NCI-H1436 treated with DMSO at 0.1 percent for 48 hours (cell line): ENCODE measurements at places on chromosomes 3 and 15.

- DNase-seq = no peak
Measured at GRCh38 chr3:64685331-64685799, 2.4 kb downstream of the ADAMTS9 start.

DNA sequence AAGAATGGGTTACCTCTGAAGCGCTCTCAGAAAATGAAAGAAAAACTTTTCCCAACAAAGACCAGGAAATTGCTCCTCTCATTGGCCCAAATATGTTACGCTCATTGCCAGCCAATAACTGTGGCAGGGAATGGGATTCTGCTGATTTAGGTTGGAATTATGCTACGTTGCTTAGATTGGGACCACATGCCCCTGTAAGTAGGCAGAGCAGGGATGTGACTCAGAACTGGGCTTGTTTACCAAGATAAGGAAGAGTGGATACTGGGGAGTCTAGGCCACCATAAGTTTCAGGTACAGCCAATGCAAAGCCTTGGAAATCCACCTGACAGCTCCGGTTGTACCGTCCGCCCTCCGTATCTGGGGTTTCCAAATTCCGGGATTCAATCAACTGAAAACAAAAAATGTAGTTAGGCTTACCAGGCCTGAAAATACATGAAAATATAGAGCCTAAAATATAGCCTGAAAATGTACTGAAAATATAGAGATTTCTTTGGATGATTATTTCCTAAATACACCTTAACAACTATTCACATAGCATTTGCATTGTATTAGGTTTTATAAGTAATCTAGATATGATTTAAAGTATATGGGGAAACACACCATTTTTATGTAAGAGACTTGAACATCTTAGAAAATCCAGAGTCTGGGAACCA is 1.5 kb upstream of the TCF12 start:
- no peak for DNase-seq

GRCh38 chr3:166444336-166444735 is 607.1 kb upstream of the BCHE start:
- DNase-seq = no peak

DNA sequence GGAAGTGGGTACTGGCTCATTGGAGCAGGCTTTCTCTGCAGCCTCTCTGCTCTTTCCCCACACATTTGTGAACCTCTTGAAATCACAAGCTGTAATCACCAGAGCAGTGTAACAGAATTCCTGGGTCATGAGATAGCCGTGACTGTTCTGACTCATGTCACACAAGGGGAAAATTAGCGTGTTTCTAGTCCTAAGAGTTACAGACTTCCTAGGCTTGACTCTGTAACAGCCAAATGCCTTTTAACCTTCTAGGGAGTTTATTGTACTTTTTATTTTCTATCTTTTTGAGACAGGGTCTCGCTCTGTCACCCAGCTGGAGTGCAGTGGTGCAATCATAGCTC is 54.7 kb upstream of the TRAK1 start:
- no peak for DNase-seq

DNA sequence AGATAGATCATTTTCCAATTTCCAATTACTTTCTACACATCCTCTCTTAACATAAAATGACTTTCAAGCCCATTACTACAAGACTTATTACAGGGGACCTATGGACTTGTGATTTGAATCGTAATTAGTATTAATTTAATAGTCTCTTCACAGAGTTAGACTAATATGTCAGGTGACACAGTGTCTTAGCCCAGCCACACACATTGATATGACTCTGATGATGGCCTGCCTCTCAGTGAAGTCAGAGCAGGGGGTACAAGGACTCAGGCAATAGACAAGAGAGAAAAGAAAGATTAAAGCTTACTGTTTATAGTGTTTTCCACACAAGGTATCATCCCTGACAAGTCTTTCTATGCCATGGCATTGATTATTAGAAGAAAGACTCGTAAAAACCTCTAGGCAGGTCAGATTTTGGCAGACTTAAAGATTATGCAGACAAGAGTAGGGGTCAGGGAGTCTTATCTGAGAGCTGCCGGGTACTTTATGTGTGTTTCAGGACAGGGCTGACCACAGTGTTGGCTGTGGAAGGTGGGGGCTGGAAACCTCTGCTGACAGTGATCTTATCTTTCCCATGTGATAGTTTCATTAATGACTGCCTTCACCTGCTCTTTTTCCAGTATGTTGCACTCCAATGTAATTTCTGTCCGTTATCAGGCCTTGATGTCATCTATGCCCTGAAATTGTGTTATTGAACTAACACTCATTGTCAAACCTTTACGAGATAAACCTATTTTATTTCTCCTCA is 50.1 kb downstream of the B3GALNT1 start:
- no peak for DNase-seq
